Ovary (tissue), 10 donors: ENCODE measurements at places on chromosomes 11 and 22. TPM values are rescaled to one million over a fixed set of nuclear protein-coding genes. Genes with fewer than 3 reads are reported as not detected.

Gene FAM168A
- total RNA-seq = 39.5 TPM

Gene PLAAT5
- 22.2 TPM for total RNA-seq

Gene OR10A2
- total RNA-seq = not detected

Gene KCTD14
- 0.24 TPM for total RNA-seq

Gene WT1
- total RNA-seq = 80.8 TPM

Gene PKP3
- 2.6 TPM for total RNA-seq

Gene TRPC6
- total RNA-seq = 10.3 TPM

Gene KRTAP5-2
- not detected for total RNA-seq

Gene CCDC87
- total RNA-seq = 0.45 TPM

Gene DLG2
- total RNA-seq = 17.9 TPM

GRCh38 chr11:79028225-79028624 lies 412.6 kb downstream of the TENM4 start:
- DNase-seq = no peak
- H3K27ac ChIP-seq = no peak overlapping the region
- H3K4me3 ChIP-seq = no peak overlapping the region
- H3K27me3 ChIP-seq = no peaks in the 10 kb centered on the region
- no peaks in the 10 kb centered on the region for H3K36me3 ChIP-seq

DNA sequence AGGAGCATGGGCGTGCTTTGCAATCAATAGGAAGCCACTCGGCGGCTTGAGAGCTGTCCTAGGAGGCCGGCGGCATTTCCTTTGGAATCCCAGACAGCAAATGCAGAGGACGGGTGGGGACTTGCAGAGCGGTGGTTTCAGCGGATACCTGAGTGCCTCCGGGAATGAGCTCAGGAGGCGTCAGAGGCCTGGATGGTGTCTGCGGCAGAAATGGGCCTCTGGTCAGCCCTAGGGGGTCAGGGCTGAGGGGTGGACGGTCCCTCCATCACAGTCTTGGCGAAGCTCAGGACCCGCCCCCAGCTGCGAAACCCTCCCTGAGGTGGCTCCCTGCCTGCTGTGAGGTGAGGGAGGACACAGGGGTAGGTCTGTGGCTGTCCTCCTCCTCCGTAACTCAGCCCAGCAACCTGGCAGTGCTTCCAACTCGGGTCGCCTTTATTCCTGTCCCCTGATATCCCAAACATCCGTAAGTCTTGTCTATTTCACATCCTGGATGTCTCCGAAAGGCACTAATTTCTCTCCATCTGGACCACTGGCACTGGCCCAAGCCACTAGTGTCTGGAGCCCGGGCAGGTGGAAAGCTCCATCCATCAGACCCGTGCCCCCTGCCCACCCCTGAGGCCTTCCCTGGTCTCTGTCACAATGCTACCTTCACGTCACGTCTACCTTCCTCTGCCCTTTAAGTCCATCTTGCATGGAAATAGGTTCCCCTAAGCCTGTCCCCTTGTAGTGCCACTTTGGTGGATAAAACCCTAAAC lies 686.6 kb downstream of the BRD1 start:
- H3K4me3 ChIP-seq = no peak overlapping the region
- no peaks in the 10 kb centered on the region for H3K36me3 ChIP-seq
- H3K27me3 ChIP-seq = no peaks in the 10 kb centered on the region
- no peaks in the 10 kb centered on the region for H3K4me1 ChIP-seq
- DNase-seq = no peak

GRCh38 chr11:18729426-18729825 lies 3.4 kb upstream of the IGSF22 start:
- no peaks in the 10 kb centered on the region for H3K27me3 ChIP-seq
- no peak for DNase-seq
- no peak overlapping the region for H3K4me3 ChIP-seq
- no peak overlapping the region for H3K27ac ChIP-seq
- no peaks in the 10 kb centered on the region for H3K36me3 ChIP-seq
- peaks cover 6% of the 10 kb centered on the region for H3K4me1 ChIP-seq

GRCh38 chr22:40972587-40972986 lies 21.4 kb downstream of the RBX1 start:
- no peaks in the 10 kb centered on the region for H3K27me3 ChIP-seq
- no peak for DNase-seq
- H3K36me3 ChIP-seq = no peaks in the 10 kb centered on the region
- no peak overlapping the region for H3K4me3 ChIP-seq
- no peak overlapping the region for H3K27ac ChIP-seq
- no peaks in the 10 kb centered on the region for H3K4me1 ChIP-seq

DNA sequence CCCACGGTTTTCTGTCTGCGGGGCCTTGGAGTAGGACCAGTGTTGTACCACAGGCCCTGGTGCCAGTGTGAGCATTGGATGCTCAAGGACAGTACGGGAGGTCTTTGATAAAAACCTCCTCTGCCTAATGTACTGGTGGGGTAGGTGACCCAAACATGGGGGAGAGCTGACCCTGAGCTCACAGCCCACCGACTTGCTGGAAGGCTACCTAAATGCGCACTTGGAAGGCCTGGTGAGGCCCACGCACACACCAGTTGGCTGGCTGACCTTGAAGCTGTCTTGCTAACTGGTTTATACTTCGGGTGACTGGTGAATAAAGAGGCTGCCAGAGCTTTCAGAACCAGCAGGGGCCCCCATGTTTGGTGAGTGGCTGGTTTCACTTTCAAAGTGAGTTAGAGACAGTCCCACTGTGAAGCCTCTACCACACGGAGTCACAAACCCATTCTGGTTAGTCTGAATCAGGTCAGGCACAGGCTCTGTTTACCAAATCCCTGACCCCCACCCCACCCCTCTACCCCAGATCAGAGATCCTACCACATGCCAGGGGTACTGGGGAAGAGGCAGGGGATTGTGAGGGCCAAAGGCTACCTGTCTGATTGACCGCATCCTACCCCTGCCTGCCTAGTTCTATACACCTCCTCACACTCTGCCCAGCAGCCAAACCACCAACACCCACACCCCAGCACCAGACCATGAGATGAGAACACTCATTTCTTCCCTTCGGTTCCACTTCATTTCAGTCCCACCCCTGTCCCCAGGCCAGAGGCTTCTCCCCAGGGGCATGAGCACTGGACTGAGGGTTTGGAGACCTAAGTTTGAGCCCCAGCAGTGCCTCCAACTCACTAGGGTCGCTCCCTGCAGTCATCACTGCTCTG lies 12.7 kb upstream of the IL2RB start:
- no peaks in the 10 kb centered on the region for H3K36me3 ChIP-seq
- H3K4me1 ChIP-seq = no peaks in the 10 kb centered on the region
- no peak overlapping the region for H3K27ac ChIP-seq
- no peak overlapping the region for H3K4me3 ChIP-seq

DNA sequence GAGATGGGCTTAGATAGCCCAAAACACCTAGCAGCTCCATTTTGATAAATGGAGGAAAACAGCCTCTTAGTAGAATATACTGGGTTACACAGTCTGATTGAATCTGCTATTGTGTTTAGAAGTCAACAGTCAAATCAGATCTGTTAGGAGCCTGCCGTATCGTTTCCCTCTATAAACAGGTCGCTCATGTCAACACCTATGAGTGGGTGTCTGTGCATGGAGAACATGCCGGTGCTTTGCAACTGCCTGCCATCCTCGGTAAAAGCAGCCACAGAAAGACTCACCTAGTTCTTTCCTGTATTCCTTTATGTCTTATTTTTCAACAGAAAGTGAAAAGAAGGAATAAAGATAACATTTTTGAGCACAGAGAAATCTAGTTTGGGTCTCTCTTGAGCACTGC lies 99.4 kb downstream of the ETS1 start:
- H3K4me1 ChIP-seq = peaks cover 4% of the 10 kb centered on the region
- no peaks in the 10 kb centered on the region for H3K36me3 ChIP-seq
- no peak overlapping the region for H3K27ac ChIP-seq
- H3K27me3 ChIP-seq = no peaks in the 10 kb centered on the region
- no peak for DNase-seq

DNA sequence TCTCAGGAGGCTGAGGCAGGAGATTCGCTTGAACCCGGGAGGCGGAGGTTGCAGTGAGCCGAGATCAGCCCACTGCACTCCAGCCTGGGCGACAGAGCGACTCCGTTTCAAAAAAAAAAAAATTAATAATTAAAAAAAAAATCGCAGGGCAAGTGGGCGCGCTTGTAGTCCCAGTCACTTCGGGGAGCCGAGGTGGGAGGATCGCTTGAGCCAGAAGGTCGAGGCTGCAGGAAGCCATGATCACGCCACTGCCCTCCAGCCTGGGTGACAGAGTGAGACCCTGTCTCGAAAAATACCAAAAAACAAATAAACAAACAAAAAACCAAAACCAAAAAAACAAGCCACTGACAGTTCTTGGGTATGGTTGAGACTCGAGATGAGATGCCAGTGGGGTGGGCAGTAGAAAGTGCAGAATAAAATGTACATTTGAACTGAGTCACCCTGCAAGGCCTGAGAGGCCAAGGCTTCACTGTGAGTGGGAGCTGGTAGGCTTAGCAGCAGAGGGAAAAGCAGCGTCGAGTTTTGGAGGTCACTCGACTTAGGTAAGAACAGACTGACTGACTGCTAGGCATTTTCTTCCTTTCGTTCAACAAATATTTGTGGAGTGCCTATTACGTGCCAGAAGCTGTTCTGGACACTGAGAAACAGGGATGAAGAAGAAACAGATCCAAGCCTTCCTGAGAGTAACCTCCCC lies 635 bp upstream of the LDHA start:
- peak overlapping the region; percentile 74 for H3K4me3 ChIP-seq
- no peaks in the 10 kb centered on the region for H3K36me3 ChIP-seq
- no peaks in the 10 kb centered on the region for H3K27me3 ChIP-seq
- no peak for DNase-seq

DNA sequence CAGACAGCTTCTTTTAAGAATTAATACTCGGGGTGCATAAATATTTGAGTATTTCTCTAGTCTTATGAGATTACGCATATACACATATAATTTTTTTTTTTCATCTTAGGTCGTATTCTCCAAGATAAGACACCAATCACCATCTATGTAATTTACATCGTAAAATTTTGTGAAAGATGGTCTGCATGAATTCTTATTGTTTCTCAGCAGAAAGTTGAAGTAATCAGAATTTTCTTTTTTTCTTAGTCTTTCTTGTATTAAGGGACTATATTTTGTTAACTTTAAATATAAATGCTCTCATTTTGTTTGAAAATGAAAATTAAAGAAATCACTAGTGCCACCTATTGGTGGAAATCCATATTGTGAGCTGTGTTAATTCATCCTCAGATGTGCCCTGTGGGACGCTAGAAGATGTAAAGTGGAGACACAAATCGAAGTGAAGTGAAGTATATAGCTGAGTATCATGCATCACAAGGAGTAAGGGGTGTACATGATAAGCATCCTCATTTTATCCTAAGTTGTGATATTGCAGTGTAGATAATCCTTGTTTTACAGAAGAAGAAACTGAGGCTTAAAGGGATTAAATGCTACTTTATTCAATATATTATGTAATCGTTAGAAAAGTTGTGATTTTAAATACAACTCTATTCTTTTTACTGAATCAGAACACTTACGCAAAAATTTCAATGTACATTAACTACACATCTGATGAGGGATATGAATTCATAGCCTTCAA lies 2084.3 kb downstream of the LRRC4C start:
- no peaks in the 10 kb centered on the region for H3K27me3 ChIP-seq
- no peak overlapping the region for H3K4me3 ChIP-seq
- H3K27ac ChIP-seq = no peak overlapping the region
- H3K36me3 ChIP-seq = no peaks in the 10 kb centered on the region
- no peaks in the 10 kb centered on the region for H3K4me1 ChIP-seq

DNA sequence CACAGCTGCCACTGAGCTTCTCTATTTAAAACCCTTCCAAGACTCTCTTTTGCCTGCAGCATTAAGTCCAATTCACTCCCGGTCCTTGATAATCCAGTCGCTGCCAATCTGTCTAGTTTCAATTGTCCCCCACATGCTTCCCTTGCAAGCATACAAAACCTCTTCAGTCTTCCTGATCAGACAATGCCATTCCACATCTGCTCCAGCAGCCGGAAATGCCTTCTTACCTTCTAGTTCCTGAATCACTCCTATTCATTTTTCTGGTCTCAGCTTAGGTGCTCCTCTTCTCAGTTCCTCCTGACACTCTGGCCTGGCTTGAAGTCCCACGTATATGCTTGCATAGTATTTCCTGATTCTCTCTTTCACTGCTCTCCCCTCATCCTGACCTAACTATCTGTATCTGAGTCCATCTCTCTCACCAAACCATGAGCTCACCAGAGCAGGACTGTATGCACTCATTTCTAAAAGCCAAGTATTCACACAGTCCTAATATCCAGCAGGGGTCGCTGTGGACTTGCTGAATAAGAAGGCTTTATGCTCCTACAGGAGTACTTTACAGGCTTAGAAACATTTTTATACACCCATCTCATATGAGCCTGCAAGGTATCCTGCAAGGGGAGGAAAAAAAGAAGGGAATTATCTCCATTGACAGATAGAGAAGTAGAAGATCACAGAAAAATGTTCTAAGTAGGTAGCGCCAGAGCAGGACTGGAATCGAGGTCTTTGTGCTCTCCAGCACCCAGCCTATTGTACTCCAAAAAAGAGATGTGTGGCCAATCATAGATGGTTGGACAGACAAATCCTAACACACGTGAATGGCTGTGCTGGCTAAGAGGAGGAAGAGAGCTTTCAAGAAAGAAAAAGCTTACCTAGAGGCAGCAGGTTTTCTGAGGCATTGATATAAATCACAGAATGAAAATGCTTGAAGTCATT lies 19.2 kb downstream of the XRRA1 start:
- no peaks in the 10 kb centered on the region for H3K27me3 ChIP-seq
- H3K4me3 ChIP-seq = no peak overlapping the region
- H3K36me3 ChIP-seq = no peaks in the 10 kb centered on the region
- H3K4me1 ChIP-seq = no peaks in the 10 kb centered on the region
- DNase-seq = peak; percentile 67

DNA sequence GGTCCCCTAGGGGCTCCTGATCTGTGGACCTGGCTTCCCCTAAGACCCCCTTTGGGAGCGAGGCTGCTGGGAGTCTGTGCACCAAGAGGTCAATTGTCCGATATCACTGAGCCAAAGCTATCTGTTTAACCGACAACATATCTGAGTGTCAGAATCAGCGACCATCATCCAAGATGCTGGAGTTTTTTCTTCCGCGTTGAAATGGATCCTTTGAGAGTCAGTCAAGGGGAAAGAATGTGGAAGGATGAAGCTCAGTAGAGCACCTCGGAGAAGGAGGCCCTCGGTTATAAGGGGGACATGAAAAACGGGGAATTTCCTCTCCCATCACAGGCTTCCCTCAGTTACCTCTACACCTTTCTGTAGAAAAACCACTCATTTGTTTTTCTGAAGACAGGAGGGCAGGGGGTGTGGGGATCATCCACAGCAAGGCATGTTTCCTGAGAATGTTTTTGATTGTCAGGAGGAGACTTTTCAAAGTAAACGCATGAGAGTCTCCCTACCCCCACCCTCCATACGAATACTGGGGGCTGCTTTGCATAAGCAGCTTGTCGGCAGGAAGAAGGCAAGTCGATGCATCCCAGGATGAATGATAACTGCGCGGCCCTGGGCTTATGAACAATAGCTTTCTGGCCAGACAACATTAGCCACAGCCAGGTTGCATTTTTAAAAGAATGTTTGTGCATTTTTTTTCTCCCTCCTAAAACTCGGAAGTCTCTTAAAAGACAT lies 37.7 kb upstream of the CCND1 start:
- H3K4me3 ChIP-seq = no peak overlapping the region
- no peaks in the 10 kb centered on the region for H3K4me1 ChIP-seq
- no peak overlapping the region for H3K27ac ChIP-seq
- H3K36me3 ChIP-seq = no peaks in the 10 kb centered on the region
